COR-L47 (cell line): ENCODE measurements at places on chromosomes 5 and 9.
A peak's percentile ranks its signal among the peaks of the same experiment; 100 is the strongest.

- DNase-seq: no peak
These were observed 8.5 kb upstream of the AMBP start for GRCh38 chr9:114086607-114087006.

DNA sequence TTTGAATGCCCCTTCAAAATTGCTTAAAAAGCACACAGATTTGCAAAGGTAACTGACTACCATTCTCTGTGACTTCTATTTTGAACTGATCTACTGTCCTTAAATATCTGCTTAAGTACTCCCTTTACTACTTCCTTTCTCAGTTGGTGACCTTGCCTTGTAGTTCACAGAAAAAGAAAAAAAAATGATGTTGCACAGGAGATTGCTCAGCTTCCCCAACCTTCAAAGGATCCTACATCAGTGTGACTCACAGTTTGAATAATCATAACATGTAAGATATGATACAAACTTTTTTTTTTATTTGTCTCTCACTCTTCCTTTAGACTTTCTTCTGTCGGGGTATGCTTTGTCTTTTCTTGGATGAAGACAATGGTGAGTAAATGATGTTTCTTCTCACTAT is 1029.6 kb downstream of the CDH12 start:
- DNase-seq: no peak

DNA sequence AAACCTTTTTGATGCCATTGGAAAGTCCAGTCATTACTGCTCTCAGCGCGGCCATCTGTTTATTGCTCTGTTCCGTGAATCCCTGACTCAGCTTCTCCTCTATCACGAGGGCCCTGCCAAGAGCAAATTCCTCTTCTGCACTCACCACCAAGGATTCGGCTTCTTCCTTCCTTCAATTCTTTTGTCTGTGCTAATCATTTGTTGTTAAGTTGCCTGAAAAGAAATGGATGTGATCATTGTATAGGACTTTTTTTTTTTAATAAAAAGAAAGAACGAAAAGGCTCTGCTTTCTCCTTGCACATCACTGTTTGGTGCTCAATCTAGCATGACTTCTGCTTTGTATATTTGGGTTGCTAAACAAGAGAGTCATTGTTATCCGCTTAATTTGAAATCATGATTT is 128.7 kb upstream of the PIK3R1 start:
- no peak for DNase-seq

DNA sequence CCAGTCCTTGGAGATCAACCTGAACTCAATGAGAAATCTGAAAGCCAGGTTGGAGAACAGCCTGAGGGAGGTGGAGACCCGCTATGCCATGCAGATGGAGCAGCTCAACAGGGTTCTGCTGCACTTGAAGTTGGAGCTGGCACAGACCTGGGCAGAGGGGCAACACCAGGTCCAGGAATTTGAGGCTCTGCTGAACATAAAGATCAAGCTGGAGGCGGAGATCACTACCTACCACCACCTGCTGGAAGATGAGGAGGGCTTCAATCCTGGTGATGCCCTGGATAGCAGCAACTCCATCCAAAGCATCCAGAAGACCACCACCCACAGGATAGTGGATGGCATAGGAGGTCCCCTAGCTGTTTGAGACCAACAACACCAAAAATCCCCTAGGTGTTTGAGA is 30.5 kb upstream of the SPZ1 start:
- DNase-seq: no peak

GRCh38 chr9:112489039-112489546 is 2.5 kb downstream of the KIAA1958 start:
- DNase-seq: no peak

GRCh38 chr9:98860871-98861293 is 53.4 kb downstream of the GALNT12 start:
- DNase-seq: peak; percentile 42

DNA sequence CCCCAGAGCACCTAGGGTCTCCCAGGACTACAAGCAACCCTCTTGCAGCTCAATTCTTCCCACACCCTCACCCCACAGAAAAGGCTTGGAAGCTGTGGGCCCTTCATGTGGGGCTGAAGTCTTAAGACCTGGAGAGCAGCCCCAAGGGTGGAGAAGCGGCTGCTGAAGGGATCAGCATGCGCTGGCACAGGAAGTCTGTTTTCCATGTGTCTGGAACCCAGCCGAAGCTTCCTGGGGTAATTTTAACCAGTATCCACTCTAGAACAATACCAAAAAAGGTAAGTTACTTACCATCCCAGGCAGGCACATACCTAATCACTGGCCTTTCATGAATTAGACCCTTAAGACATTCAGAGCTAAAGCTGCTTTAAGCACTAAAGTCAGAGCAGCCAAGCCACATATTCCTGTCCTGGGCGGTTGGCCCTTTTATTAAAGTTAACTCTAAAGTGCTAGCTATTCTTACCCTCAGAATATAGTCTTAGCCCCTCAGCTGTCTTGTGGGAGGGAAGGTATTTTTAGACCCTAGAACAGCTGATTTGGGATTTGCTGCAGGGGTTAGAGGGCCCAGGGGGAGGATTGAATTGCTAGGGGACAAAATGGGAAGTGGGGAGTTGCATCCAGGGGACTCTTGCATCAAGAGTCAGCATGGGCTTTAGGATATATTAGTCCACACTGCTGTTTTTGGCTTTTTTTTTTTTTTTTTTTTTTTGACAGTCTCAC is 6.9 kb downstream of the IL17B start:
- no peak for DNase-seq

DNA sequence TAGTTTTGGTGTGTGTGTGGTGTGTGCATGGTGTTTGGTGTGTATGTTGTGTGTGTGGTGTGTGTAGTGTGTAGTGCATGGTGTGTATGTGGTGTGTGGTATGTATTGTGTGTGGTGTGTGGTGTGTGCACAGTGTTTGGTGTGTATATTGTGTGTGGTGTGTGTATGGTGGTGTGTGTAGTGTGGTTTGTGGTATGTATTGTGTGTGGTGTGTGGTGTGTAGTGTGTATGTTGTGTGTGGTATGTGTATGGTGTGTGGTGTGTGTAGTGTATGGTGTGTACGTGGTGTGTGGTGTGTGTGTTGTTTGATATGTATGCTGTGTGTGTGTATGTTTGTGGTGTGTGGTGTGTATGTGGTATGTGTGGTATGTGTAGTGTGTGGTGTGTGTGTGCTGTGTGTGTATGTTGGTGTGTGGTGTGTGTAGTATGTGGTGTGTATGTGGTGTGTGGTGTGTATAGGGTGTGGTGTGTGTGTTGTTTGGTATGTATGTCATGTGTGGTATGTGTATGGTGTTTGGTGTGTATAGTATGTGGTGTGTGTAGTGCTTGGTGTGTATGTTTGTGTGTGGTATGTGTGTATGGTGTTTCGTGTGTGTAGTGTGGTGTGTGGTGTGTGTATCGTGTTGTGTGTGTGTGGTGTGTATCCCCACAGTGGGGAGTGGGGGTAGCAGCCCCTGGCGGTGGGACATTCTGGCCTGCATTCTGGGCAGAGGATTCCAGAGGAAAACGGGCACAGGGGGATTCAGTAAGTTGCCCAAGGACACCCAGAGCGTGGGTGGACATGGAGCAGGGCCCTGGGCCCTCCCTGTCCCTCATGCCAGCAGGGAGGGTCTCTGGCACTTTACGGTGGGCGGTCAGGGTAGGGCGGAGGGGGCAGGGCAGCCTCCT is 79.7 kb downstream of the HMCN2 start:
- no peak for DNase-seq

DNA sequence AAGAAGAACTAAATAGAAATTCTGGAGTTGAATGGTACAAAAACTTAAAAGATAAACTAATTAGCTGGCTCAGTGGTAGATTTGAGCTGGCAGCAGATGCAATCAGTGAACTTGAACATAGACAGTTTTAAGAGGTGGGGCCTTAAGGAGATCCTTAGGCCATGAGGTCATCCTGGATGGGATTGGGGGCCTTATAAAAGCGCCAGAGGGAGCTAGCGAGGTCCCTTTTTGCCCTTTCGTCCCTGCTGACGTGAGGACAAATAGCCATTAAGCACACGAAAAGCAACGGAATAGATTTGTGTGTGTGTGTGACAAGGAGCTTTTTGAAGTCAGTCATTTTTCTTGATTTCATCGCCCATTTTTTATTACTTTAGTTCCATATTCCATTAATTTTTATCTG is 83.3 kb downstream of the ZNF354C start:
- DNase-seq: no peak

GRCh38 chr9:106916466-106917235 is 53.7 kb downstream of the ZNF462 start:
- DNase-seq: no peak

GRCh38 chr5:62328772-62329491 is 22.9 kb downstream of the KIF2A start:
- no peak for DNase-seq

DNA sequence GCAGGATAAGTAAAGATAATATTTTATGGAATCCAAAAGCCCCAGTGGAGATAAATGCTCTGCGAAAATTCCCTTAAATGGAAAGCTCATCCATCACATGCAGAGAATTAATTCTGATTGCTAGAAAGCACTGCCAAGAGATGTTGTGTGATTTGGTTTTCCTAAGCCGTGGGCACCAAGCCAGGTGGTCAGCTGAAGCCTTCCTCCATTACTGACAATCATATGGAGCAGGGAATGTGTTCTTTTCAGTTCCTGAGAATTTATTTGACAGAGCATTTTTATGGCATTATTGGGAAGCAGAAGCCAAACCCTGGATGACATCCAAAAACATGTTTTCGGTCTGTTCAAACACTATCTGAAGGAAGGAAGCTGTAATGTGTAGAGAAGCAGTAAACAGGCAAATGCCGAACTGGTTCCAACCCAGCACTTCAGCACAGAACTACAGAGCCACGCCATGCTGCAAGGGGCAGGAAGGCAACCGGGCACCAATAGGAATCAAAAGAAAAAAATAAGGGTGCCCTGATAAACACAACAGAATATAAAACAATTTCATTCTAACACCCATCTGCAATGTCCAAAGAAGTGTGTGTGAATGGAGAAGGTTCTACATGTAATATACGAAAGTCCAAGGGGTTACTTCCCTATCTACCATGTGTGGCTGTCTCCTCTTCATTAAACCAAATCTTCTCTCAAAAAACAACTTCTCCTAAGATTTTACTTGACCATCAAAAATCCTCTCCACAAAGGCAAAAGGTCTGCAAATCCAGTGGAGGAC is 12.3 kb downstream of the ARSB start:
- DNase-seq: peak; percentile 57
